ENCODE measurements at places on chromosomes 3 and 15.

- no peak for DNase-seq
Observed at GRCh38 chr3:115937054-115937453, 313.7 kb downstream of the GAP43 start.

GRCh38 chr3:59043391-59043790 lies 6.4 kb downstream of the CFAP20DC start:
- DNase-seq = no peak

- peak; percentile 26 for DNase-seq
Observed at GRCh38 chr3:159766563-159767185, 222.0 kb upstream of the IL12A start.

DNA sequence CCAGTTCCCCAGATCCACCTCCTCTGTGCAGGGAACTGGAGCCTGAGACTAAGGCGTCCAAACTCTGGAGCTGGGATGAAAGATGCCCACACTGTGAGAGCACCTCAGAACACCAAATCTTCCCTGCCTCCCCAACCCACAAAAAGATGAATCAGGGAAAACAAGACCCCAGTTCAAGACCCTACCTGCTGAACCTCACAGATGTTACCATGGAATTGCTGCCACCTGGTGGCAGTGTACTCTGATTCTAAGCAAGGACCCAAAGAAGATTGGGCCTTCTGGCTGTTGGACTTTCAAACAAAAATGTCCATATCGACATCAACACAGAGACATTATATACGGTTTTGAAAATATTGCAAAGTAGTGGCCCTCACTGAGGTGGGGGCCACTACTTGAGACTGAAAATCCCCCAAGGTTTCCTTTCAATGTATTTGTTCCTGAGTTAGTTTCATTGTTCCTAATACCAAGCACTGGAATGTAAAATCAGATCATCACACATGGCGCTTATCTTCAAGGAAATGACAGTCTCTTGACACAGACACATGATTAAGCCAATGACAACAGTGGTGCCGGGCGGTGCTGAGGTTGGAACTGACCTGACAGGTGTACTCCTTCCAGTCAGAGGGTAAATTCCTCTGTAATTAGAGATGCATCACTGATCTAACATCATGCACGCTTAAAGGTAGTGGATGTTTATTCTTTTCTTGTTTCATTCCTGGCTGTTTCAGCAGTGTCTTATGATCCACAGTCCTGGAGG lies 67.6 kb downstream of the SLC6A11 start:
- no peak for DNase-seq

DNA sequence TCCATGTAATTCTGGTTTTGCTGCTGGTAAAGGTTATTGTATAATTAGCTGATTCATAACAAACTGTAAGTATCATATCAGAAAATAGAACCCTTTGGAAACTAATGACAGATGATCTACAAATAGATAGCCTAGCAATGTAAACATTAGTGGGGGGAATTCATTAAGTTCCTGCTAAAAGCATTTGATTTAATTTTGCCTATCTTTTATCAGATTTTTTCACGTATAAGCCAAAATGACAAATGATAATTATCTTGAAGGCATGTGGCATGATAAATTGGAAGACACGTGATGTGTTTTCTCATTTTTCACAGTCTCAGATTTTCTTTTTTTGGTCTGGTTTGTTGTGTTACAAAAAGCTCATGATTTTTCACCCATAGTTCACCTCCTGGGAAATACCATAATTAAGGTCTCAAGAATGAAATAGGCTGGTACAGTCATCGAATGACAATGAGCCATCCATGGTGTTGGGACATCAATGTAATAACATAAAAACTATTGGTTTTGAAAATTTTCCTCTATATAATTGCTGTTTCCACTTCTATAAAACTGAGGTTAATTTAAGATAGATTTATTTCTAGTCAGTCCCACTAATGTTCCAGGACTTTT lies 325.9 kb upstream of the TBL1XR1 start:
- no peak for DNase-seq

GRCh38 chr3:9433627-9434521 lies 36.5 kb downstream of the SETD5 start:
- DNase-seq = no peak

- DNase-seq = no peak
Observed at GRCh38 chr15:35888815-35889214, 342.9 kb upstream of the DPH6 start.

DNA sequence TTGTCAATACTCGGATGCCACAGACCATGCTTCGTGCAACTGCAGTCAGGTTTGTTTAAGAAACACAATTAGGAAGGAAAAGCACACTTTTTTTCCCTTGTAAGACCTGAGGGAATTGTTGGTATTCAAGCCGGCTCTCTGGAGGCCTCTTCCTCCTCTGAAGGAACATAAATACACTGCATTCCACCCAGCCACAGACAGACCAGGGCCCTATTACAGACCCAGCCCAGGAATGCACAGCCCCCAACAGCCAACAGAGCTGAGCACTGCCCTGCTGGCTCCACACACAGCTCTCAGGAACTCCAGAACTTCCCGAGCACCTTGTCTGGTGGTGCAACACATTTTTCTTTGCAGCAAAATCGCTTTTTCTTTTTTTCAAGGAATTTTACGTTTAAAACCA lies 488.7 kb upstream of the PROK2 start:
- DNase-seq = no peak

DNA sequence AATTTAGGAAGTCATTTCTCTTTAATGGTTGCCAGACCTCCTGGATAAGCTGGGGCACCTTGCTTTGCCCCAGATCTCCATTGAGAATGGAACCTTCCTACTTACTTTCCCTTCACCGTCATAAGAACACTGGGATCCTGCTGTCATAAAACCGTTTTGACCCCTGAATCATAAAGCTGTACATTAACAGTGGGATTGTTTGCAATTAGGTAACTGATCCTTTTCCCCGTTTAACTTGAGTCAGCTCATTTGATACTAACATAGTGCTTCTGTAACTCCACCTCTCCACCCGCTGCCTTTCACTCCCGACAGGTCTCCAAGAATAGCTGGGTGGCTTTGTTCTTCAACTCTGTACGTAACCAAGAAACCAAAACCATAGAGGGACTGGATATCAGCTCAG lies 308.2 kb upstream of the WNT5A start:
- no peak for DNase-seq

DNA sequence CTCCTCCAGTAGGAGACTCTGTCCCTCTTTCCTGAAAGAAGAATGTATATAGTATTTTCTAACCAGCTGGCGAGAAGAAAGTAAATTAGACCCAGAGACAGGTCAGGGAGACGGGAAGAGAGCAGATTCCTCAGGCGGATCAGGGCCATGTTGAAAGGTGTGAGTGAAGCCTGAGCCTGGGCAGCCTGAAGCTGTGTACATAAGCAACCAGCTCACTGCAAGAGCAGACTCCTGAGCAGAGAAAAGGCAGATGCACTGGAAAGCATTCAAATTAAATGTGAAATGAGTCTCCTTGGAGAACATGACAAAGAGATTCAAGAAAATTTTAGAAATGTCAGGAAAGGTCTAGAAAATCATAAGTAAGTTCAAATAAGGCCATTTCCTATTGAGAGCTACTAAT lies 165.8 kb downstream of the GOLIM4 start:
- no peak for DNase-seq

DNA sequence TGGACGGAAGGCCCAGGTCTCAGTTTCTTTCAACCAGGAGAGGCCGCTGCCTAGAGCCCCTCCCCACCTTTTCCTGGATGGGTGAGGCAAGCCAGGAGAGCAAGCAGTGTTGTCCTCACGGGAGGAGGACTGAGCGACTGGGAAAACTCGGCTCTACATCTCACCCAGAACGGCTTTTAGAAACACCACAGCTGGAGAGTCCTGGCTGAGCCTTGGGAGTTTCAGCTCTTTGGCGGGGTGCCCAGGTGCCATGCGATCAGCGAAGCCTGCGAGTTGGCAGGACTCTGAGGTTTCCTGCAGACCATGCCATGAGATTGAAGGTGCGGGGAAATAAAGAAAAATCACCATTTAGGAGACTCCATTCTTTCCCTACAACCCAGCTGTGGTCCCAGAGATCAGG lies 26.0 kb downstream of the PPCDC start:
- DNase-seq = no peak

DNA sequence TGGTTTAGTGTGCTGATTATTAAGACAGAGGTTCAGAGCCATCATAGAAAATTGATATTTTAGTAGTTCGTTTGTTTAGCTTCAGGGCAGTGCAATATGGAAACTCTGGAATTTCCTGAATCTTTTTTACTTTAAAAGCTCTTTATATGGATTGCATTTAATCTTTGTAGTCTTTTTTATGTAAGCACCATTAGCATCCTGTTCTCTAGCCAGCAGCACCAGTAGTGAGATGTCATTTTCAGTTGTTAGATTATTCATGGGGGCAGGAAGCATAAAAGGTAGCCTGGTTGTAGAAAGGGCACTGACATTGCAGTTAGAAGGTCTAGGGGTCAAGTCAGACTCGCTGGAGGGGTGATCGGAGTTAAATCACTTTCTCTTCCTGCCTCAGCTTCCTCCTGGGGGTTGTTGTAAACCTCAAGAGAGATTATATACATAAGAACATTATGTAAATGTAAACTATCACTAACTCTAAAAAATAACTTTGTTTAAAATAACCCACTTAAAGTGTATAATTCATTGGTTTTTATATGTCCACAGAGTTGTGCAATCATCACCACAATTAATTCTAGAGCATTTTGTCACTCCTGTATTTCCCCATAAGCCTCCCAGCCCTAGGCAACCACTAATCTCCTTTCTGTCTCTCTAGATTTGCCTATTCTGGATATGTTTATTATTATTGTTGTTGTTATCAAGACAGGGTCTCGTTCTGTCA lies 31.4 kb upstream of the ITPKA start:
- no peak for DNase-seq

DNA sequence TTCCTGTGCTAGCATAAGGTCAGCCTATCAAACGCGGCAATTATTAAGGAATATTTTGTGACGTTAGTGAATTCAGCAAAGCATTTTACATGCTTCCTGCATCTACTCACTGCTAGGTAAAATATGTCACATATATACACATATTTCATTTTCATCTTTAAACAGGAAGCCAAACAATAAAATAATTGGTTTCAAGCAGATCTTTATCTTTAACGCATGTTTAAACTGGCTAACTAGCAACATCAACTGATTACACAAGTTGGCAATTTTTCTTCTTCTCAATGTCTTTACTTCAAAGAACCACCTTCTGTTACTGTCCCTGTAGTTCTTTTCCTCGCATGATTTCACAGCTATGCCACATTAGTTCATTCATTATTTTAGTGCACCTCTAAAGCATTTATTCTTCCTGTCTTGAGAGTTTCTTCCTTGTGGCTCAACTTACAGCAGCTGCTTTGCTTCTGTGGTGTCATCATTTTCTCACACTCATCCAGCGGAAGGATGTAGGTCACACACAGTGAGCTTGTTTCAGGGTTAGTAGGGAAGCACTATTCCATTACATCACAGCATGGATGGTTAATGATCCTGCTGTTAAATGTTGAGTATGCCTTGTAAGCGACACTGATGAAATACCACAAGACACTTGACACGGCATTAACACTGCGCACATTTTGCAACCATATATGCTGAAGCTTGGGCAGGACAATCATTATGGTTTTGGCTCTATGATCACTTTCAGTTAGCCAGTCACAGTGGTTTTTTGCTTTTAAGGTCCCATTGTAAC lies 2.3 kb upstream of the BCHE start:
- peak; percentile 20 for DNase-seq

- DNase-seq = no peak
Observed at GRCh38 chr3:11305509-11305908, 33.3 kb downstream of the ATG7 start.

- DNase-seq = no peak
Observed at GRCh38 chr15:46815240-46815639, 902.1 kb upstream of the SEMA6D start.

GRCh38 chr15:98418122-98418521 lies 230.2 kb upstream of the IGF1R start:
- DNase-seq = no peak

- DNase-seq = no peak
Observed at GRCh38 chr3:26141296-26141695, 351.4 kb downstream of the OXSM start.

GRCh38 chr3:187870360-187871203 lies 125.3 kb upstream of the BCL6 start:
- no peak for DNase-seq

- DNase-seq = peak; percentile 29
Observed at GRCh38 chr3:46114323-46114988, 87.2 kb upstream of the XCR1 start.

GRCh38 chr3:26590919-26591484 lies 31.6 kb upstream of the LRRC3B start:
- DNase-seq = no peak

DNA sequence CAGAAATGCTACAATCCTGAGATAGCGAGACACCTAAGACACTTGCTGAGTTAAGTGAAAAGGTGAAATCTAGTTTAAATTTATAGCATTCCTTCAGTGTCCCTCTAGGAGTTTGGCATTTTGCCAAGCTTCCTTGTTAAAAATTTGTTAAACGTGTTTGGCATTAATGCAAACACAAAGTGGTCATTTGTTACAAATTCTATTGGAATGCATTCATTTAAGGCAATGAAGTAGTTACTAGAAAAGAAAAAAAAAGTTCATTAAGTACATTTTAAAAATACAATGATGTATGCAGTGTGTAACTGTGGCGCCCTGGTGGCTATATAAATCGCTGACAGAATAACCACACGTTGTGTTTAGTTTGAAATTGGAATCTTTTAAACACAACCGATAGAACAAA lies 31.3 kb upstream of the WNT5A start:
- DNase-seq = peak; percentile 22

DNA sequence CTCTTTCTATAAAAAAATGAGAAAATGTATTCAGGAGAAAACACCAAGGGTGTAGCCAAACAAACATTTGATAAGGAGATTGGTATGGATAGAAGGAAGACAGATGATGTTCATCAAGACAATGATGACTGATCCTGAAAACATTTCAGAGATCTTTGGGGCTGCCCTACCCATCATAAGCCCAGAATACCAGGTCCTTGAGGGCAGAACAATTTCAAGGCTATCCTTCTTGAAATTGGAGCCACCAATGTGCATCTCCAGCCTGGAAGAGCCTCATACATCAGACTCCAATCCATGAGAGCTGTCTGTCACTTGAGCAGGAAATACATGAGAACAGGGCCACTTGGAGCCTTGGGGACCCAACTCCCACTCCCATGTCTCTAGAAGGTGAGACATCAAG lies 89.5 kb upstream of the ANKRD28 start:
- no peak for DNase-seq

- DNase-seq = no peak
Observed at GRCh38 chr15:25481208-25481859, 42.5 kb upstream of the UBE3A start.

DNA sequence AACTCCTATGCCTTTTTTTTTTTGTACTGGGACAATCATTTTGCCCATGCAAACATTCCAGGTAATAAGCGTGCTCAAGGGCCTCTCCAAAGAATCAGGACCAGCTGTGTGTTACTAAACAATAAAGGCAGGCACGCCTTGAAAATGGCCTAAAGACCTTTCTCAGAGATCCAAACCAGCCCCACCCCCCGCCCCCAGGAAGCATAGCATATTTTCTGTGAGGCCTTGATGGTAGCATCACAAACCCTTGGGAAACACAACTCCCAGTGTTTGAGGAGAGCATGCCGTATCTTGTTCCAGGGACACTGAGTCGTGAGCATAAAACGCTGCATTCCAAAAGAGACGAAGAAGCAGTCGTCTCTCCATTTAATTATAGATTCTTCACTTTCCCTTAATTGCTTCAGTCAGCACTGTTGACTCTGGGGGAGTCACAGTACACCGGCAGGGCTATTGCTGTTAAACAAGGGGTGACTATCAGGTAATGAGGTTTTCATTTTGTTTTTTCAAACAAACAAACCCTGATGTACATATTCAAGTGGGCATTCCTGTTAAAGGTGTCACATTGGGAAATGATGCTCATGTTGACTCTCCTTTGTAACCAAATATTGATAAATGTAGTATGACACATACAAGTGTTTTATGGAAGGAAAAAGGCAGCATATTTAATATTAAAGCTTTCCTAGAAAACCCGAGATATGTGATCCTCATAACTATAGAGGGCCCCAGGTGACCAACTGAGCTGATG lies 4.4 kb upstream of the TPM1 start:
- DNase-seq = no peak

Measured in RCC 7860 (cell line).